ENCODE measurements at places on chromosomes 3 and 15.

- peak; percentile 63 for DNase-seq
These were observed 118.5 kb downstream of the MYLK start for GRCh38 chr3:123765475-123766128.

- DNase-seq, result peak; percentile 48
These were observed 113.5 kb downstream of the VPS13C start for GRCh38 chr15:61946778-61947177.

DNA sequence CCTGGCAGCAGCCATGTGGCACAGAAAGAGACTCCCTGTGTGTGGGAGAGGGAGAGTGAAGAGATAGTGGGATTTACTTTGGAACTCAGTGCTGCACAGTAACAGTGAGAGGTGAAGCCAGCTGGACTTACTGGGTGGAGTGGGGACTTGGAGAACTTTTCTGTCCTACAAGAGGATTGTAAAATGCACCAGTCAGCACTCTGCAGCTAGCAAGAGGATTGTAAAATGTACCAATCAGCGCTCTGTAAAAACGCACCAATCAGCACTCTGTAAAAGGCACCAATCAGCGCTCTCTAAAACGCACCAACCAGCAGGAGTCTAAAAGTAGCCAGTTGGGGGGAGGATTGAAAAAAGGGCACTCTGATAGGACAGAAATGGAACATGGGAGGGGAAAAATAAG is 688.8 kb upstream of the ALCAM start:
- no peak for DNase-seq

DNA sequence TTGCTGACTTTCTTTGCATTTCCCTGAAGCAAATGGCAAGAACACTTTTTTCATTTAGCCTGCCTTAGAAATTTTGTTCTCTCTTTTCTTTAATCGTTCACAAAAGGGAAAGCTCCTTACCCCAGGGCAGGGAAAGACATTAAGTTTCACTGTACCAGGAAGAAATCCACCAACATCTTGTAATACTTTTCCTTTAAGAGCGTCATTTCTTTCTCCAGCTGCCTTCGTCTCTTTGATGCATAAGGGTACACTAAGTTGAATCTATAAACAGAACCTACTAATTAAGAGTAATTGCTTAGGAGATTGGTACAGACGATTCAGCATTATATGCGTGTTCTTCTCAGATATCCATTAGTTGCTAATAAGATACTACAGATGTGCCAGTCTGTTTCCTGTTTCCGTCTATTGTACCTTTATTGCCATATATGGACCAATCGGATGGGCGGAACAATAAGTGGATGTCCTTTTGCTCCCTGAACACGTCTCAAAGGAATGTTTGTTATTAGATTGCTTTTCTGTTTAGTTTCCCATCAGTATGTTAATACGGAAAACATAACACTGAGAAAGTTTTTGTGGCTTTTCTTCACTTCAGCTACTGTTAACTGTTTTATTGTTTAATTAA is 276.7 kb upstream of the RARB start:
- DNase-seq, result peak; percentile 27

DNA sequence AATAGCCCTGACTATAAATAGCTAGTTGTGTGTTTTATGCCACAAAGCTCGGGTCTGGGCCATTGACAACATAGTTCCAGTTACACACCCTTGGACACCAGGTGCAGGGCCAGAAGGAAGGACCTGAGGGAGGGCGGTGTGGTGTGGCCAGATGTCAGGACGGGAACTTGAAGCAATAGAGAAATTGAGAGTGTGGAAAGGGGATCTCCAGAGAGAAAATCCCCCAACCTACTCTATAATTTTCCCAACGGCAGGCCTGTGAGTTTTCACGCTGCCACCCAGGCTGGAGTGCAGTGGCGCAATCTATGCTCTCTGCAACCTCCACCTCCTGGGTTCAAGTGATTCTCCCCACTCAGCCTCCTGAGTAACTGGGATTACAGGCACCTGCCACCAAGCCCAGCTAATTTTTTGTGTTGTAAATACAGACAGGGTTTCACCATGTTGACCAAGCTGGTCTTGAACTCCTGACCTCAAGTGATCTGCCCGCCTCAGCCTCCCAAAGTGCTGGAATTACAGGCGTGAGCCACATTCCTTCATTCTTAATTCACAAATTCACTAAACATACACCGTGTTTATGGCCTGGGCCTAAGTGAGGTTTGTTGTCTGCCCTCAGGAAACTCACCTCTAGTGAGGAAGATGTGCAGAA is 70.8 kb upstream of the KLF13 start:
- DNase-seq, result no peak

GRCh38 chr3:43178891-43179366 is 73.0 kb upstream of the POMGNT2 start:
- peak; percentile 22 for DNase-seq
